ENCODE measurements at places on chromosomes 6 and 20.

- DNase-seq, result no peak
Observed at GRCh38 chr6:18219591-18219990, 44.7 kb downstream of the DEK start.

DNA sequence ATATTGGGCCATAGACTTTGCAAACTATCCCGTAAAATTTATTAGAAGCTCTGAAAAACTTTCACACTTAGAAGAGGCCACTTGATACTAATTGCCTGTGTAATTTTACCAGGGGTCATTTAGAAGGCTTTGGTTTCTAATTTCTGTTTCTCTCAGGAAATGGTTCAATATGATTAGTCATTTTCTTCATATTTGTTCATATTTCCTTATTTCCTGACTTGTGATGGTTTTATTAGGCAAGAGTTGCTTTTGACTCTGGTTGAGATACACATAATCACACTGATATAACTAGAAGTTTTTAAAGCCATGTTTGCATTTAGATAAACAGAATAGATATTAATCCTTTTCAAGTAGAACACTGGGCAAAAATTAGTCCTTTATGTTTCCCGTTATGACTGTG is 11.8 kb upstream of the HBS1L start:
- DNase-seq, result no peak

- DNase-seq, result no peak
Observed at GRCh38 chr6:109093732-109094415, 772 bp downstream of the SESN1 start.

DNA sequence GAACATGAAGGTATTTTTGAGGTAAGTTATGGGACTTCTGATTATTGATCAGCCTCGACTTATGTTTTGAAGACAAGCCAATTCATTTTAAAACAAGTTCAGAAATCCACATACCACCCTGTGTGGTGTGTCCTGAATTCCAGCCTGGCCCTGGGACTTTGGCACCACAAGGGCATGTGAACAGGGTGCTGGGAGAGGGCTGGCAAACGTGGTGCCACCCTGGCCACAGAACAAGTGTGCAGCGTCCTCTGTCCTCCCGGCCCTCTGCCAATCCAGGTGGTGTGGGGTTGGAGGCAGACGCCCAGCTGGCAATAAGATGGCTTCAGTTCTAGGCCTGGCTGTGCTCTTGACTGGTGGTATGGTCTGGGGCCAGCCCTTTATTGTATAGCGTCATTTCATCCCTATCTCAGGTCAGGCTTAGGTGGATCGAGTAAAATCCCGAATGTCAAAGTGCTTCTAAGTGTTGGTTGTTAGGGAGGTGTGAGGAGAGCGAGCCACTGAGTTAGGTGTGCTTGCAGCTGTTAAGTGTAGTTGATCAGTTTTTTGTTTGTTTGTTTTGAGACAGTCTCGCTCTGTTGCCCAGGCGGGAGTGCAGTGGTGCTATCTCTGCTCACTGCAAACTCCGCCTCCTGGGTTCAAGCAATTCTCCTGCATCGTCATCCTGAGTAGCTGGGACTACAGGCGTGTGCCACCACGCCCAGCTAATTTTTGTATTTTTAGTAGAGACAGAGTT is 84.2 kb downstream of the RNF144B start:
- DNase-seq, result no peak

DNA sequence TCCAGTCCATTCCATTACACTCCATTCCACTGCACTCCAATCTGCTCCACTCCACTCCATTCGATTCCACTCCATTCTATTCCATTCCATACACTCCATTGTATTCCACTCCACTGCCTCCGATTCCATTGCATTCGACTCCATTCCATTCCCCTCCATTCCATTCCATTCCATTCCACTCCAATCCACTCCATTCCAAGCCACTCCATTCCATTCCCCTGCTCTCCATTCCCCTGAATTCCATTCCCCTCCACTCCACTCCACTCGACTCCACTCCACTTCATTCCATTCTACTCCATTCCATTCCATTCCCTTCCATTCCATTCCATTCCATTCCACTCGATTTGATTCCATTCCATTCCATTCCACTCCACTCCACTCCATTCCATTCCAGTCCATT is 25.7 kb upstream of the DEFB125 start:
- DNase-seq, result no peak

- DNase-seq, result no peak
Observed at GRCh38 chr20:17580895-17581294, 11.0 kb downstream of the DSTN start.
